ENCODE measurements at places on chromosomes 6 and 20.

GRCh38 chr20:689348-689747 is 13.7 kb upstream of the SCRT2 start:
- DNase-seq, result no peak

- no peak for DNase-seq
Measured at GRCh38 chr6:36335465-36336207, 1.1 kb downstream of the BNIP5 start.

DNA sequence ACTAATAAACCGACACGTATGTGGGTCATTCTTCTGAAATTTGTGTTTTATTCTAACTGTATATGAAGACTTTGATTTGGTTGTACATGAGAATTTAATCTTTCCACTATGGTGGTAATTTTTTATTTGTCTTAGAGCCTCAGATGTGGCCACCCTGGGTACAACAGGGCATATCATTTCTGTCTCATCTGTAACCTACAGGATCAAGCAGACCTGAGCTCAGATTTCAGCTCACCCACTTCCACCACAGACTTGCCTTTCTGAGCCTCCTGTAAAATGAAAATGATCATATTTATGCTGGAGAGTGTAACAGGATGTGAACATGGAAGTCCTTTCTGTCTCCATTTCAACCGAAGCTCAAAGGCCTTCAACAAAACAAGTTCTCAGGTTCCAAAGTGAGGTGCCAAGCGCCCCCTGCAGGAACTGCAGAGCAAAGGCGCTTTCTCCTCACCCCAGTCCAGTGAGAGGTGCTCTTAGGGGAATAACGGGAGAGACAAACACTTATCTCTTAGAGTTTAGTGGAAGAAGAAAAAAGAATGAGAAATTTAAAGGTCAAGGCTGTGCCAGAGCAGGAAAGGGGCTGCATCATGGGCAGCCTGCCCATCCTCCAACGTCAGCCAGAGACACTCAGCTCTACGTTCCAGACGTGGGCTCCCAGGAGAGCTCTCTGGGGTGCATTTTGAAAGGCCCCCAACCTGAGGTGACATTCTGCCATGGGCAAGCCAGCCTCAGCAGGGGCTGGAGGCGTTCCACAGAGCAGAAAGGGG is 23.0 kb upstream of the CD24 start:
- peak; percentile 41 for DNase-seq

GRCh38 chr6:18413381-18413780 is 26.2 kb downstream of the RNF144B start:
- DNase-seq, result no peak

GRCh38 chr20:57810511-57811373 is 100.9 kb upstream of the PMEPA1 start:
- DNase-seq, result no peak

DNA sequence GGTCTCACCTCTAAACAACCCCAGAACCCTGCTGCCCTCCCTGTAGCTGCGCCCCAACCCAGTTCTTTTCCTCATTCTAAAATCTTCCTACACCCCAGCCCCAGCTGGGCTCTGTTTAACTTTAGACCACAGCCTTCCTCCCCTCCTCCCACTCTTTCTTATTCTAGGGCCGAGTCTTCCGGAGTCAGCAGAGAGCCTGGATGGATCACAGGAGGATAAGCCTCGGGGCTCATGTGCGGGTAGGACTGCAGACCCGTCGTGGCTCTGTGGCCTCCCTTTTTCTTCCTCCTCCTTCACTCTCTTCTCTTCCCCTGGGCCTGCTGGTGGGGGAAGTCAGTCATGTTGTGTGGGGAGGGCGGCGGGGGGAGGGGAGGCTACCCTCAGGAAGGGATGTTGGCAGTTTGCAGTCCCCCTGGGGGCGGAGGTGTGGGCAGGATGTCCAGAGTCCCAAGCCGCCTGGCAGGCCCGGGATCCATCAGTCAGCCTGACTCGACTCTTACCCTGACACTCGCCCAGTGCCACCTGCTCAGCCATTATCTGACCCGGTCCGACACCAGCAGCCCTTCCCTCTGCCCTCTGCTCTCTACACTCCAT is 8.1 kb downstream of the CAPN11 start:
- no peak for DNase-seq

- DNase-seq, result no peak
Measured at GRCh38 chr20:23059846-23060245, 10.4 kb upstream of the THBD start.

DNA sequence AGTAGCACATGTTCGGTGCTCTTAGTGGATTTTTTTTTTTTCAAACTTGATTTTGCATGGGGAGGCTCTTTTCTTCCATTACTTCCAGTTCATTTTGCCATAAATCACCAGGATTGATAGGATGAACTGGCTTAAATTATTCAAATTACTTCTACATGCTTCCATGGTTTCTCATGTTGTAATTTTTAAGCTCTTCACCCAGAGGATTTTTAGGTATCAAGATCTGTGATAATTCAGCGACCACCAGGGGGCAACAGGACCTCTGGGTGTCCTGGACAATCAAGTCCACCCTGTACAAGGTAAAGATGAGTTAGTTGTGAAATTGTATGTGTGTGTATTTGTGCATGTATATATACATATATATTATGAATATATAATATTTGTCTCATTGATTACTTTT is 4.2 kb upstream of the EPHA7 start:
- DNase-seq, result no peak

DNA sequence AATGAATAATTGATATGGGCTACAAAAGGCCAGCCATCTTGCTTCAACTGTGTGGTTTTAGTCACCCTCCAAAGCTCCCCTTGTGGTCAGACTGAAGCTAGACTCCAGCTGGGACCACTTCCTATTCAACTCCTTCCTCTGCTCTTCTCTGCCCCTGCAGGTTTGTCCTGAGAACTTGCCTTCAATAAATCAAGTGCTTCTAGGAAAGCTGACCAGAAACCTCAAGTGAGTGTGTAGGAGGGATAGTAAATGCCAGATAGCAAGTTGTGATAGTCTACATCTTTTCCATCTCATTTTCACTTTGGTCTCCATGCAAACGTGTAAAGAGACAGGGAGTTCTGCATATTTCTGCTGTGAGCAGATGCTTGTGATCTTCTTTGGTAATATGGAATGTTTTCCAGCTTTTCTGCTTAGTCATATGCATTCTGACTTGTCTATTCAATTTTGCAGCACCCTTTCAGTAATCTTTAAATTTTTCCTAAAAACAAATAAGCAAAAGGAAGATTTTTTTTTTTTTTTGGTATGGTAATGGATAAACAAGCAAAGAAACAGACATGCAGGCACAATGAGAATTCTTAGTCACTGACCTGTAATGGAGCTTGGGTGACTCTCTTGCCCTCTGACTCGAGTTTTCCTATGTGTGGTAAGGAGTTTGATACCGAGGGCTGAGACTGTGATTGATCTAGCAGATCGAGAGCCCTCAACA is 201.3 kb upstream of the BTBD3 start:
- DNase-seq, result no peak

- DNase-seq, result no peak
Measured at GRCh38 chr6:43570876-43571441, 4.9 kb downstream of the XPO5 start.

- no peak for DNase-seq
Measured at GRCh38 chr20:4119854-4120209, 104.5 kb upstream of the RNF24 start.

DNA sequence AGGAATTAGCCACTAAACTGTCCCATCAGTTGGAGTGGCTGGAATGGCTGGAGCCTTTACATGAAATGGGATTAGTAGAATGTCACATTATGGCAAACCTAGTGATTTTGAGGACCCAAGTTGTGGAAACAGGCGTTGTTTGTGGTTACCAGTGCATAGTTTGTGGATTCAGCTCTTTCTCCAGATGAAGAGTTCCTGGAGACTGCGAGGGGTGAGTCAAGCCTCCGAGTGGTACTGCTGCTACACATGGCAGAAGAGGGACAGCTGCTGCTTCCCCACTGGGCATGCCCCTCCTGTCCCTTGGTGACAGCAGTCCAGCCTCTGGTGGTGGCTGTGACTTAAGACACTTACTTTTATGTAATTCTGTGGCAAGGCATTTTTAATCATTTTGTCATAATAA is 94.2 kb upstream of the SCP2D1 start:
- DNase-seq, result no peak

- no peak for DNase-seq
Measured at GRCh38 chr6:92377137-92377536, 1042.2 kb downstream of the EPHA7 start.

DNA sequence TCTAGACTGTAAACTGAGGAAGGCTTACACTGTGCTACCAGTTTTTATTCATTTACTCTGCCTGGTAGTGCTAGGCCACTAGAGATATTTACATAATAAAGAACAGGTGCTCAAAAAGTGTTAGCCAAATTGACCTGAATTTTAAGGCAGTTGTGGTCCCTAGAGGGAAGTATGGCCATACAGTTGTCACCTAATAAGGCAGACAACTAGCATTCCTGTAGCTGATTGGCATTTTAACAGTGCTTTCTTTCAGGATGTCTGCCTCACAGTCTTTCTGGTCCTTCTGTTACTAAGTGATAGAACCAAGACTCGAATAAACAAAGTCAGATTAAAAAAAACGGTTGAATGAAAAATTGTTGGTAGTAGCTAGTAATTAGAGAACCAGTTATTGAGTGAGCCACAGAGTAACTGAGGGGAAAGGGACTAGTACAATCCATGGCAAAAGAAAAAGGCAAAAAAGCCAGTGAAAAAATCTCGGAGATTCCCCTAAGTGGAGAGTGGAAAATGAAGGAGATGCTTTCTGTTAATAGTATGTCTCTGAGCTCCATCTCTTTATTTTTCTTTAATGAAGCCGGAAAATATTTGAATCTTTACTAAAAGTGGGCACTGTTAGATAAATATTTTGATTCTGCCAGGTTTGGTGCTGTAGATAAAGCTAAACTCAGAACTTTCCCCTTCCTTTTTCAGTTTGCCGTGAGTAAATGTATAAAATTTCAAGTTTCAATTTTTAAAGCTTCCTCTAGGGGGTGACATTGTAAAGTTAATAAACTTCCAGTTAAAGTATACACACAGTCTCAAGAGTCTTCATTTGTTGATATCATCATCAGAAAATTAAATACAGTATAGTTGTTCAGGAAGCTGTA is 9.1 kb downstream of the VTA1 start:
- no peak for DNase-seq

GRCh38 chr6:1321738-1322137 is 9.8 kb downstream of the FOXQ1 start:
- DNase-seq, result no peak

DNA sequence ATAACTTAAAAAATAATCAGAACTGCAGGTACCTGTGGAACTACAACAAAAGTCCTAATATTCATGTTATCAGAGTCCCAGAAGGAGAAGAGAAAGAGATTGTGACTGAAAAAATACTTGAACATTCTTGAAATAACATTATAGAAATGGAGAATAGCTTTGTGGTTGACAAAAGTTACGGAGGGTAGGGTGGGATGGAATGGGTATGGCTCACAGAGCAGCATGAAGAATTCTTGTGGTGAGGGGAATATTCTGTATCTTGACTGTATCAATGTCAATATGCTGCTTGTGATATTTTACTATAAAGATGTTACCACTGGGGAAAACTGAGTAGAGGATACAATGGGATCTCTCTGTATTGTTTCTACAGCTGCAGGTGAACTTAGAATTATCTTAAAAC is 122.5 kb downstream of the DST start:
- no peak for DNase-seq

GRCh38 chr6:73691512-73691911 is 4.5 kb upstream of the CD109 start:
- no peak for DNase-seq

DNA sequence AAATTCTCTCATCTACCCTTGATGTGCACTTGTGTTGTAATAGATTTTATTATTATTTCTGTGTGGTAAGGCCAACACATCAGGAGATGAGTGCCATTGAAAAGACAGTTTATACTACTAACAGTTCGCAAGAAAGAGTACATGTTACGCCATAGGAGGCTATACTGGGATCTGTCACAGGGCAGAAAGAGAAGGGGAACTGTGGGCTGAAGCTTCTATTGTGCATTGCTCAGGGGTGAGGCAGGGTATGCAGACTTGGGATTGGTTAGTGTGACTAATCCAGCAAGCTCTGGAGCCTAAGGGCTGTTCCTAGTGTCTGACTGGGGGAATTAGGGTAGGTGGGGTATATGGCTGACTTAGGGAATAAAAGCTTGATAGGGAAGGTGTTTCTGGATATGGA is 50.9 kb downstream of the GPR63 start:
- no peak for DNase-seq

- no peak for DNase-seq
Measured at GRCh38 chr6:154230910-154231595, 125.5 kb downstream of the IPCEF1 start.

DNA sequence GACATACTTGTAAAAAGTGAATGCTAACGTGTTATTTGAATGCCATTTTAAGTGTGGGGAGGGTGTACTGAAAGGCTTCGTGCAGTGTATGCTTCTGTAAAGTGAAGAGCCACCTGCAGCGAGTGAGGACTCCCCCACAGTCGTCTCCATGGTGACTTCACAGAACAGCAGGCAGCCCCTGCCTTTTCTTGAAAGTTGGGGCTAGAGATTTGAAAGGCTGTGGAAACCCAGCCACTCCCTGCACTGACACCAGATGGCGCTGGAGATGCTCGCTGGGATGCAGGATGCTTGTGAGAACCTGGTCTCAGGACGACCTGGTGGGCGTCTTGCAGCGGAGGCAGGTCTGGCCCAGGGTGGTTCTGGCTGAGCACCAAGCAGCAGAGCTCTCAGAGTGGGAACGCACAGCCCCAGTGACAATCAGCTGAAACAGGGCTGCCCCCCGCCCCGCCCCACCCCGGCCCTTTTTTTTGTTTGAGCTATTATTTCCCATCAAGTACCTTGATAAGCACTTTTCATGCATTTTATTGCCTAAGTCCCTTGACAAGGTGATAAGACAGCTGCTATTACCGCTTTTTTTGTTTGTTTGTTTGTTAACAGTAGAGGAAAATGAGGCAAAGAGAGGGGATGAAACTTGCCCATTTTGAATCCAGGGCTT is 150.3 kb downstream of the SYCP2 start:
- DNase-seq, result peak; percentile 6

DNA sequence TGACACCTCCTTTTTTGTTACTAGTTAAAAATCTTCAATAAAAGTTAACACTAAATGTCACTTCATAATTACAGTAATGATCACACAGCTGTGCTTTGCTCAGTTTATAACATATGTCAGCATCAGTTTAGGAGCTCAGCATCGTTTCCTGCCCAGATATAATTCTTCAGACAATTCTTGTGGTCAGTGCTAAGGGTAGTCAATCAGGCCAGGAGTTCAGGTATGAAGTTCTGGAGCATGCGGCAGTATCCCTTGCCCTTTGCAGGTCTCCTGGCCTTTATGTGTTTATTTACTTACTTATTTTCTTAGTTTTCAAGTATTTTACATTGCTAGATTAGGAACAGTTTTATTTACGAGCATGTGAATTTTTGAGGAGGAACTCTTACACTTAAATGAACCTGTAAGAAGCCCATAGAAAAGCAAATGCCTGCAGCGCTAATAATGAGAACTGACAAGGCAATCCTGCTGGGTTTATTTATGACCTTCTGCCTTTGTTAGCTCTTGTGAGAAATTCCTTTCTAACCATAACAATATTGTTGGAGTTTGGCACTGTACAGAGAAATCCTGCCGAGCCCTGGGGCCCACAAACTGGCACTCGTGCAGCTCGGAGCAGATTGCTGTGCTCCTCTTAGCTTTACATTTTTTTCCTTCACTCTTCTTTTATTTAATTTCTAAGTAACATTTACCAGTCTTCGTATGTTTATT is 252.8 kb downstream of the TMEM242 start:
- no peak for DNase-seq
